ENCODE measurements at places on chromosomes 1 and 21.

DNA sequence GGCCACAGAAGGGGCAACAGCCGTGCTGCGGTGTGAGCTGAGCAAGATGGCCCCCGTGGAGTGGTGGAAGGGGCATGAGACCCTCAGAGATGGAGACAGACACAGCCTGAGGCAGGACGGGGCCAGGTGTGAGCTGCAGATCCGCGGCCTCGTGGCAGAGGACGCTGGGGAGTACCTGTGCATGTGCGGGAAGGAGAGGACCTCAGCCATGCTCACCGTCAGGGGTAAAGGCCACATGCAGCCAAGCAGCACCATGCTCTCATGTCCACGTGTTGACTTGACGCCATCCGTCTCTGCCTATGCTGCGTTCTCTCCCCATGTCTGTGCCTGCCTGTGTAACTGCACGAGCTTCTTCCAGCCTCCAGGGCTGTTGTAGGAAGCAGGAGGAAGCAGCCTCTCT, 85.5 kb downstream of the OBSCN start:
- DNase-seq, result no peak

- no peak for DNase-seq
Measured at GRCh38 chr1:176989023-176989422, 175.5 kb downstream of the ASTN1 start.

DNA sequence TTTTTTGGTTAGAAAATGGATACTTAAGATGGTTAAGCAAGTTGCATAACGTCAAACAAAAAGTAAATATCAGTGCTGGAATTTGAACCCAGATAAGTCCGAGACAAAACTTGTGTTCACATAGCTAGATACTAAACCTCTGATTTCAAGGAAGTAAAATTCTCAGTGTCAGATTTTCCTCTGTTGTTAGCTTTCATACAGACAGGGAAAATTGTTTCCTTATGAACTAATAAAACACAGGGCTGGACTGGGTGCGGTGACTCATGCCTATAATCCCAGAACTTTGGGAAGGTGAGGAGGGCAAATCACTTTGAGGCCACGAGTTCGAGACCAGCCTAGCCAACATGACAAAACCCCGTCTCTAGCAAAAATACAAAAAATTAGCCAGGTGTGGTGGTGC, 51.3 kb downstream of the PCNX2 start:
- no peak for DNase-seq

DNA sequence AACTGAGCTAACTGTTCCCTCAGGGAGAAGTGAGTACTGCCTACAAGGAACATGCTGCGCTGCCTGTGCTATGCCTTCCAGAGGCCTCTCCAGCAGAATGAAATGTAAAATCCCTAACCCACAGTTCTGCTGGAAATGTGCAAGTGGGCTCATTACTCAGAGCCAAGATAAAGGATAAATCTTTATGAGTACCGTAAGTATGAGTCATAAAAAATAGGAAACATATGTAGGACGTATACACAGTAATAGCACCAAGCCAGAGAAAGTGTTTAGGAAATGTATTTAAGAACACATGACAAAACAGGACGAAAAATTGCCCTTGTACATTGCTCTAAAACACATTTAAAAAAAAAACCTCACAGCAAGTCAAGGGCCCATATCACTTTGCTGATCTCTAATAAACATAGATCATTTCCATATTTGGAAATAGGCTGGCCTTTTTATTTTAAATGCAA, 104.6 kb downstream of the TGFBR3 start:
- no peak for DNase-seq

GRCh38 chr1:7294636-7295035, 476.5 kb upstream of the VAMP3 start:
- no peak for DNase-seq

DNA sequence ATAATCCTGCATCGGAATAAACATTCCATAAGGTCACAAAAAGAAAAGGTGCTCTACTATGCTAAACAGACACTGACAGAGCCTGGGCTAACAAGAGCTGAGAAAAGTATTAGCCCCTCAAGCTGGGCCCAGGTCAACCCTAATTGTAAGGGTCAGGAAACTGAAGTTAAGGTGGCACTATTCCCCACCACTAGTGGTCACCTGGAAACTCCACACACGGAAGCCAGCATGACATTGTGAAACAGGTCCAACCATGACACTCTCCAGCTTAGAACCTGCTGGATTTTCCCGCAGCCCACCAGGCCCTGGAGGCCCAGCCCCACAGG, 1.2 kb downstream of the PTTG1IP start:
- no peak for DNase-seq

- DNase-seq, result no peak
Measured at GRCh38 chr1:164183854-164184635, 374.9 kb upstream of the PBX1 start.

DNA sequence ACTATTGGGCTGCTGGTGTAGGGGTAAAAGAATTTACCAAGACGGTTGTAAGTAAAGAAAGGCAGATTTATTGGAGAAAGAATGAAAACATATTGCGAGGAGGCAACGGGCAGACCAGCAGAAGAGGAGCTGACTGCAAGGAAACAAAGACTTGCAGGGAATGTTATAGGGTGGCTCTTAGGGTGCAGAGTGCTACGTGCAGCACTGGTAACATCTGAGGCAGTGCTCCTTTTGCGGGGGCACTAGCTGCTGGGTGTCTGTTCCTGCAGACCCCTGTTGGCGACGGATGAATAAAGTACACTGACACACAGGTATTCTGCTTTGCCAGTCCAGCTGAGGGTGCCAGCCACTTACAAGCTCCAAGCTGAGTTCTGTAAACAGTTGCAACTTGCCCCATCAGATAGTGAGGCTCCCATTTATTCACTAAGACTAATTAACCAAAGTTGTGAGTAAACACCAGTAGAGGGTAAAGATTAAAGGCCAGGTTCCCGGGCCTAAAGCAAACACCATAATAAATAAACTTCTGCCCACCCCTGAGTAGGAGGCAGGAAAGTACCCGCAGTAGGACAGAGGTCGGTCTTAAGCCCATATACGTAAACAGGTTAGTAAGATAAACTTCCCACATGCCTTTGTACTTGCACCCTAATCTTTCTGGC, 140.2 kb upstream of the KCNK1 start:
- no peak for DNase-seq

DNA sequence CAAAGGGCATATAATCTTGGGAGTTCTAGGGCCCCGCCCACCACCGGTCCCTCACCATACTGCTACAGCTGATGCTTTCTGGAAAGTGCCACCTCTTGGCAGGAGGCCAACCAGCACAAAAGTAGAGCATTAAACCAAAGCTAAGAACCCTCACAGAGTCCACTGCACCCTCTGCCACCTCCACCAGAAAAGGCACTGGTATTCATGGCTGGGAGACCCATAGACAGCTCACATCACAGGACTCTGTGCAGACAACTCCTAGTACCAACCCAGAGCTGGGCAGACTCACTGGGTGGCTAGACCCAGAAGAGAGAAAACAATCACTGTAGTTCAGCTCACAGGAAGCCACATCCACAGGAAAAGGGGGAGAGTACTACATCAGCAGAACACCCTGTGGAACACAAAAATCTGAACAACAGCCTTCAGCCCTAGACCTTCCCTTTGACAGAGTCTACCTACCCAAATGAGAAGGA, 10.8 kb downstream of the THEM4 start:
- no peak for DNase-seq

DNA sequence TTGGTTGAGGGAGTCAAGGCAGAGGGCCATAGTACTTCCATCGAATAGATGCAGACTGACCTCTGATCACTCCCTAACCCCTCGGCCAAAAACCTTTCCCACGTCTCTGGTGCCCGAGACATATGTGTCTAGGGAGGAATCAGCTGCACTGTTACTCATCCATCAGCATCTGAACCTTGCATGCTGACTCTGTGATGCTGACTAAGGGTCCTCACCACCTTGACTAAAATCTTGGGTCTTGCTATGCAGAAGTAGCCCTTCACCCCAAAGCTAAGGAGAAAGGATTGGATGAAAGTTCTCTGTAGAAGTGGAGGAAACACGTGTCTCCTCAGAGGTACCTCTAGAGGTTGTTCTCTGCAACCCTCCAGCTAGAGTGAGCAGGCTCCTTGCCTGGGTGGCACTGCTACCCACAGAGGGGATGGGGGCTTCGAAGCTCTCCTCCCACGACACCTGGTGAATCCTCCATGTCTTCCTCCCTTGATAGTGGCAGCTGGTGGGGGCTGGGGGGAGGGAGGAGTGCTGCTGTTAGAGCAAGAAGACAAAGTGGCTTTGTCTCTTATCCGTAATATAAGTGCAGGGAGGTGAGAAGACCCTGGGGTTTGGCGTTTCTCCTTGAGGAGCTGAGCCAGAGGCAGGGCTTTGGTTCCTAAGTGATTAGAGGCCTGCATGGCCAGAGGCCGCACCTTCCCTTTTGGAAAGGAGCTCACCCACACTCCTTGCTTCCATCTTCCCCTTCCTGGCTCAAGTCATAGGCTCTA, 45.1 kb downstream of the ATP2B4 start:
- no peak for DNase-seq

- DNase-seq, result no peak
Measured at GRCh38 chr1:48248356-48248755, 25.8 kb downstream of the SLC5A9 start.

DNA sequence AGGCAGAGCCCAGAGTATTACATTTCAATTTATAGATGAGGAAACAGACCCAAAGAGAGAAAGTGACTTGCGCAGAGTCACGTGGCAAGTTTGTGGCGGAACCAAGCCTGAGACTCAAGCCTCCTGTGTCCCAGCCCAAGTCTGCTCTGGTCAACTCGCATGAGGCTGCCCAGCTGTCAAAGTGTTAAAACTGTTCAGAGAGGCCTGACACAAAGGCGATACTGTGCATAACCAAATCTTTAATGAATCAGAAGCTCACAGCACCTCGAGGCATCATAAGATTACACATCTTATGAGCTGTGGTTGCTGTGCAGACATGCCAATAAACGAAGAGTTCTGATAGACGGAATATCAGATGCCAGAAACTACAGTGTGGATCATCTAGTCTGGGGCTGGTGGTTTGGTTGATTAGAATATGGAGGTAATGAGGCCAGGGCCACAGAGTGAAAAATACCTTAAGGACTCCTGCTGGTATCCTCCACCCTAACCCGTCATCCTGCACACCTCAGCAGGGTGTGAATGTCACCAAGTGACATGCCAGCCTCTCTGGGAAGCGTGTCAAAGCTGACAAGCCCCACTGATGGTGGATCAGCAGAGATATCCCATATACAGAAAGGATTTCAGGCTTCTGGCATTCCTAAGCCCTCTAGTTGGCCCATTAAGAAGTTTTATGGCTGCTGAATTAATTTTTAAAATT, 42.2 kb downstream of the TNNT2 start:
- DNase-seq, result no peak

DNA sequence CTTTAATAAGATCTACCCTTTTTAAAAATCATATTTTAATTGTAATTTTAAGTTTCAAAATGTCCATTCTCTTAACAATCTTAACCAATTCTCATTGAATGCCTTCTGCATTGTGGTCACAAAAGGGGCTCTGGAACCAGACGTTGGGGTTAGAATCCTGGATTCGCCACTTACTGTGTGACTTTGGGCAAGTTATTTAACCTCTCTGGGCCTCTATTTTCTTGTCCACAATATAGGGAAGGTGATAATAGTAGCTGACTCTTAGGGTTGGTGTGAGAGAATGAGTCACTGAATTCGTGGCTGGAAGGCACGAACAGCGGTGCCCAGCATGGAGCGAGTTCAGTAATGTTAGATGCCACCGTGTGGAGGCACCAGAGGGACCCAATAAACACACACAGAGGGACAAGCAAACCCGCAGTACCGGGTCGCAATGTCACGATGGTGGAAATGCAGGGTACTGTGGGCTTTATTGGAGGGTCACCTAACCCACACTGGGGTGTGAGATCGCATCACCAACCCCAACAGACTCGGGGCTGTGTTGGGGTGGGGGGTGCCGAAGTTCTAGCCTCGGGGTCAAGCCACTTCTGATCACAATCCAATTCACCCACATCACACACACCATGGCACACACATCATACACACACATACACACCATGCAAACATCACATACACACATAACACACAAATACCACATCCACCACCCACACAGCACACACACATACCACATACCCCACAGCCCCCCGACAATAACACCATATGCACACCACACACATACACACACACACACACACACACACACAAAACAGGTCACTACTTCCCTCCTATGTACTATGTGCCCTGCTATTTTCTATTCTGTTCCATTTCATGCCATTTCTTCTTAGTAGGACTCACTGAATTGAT, 27.0 kb upstream of the IFNAR2 start:
- DNase-seq, result no peak

- DNase-seq, result no peak
Measured at GRCh38 chr1:19084206-19084738, 125.8 kb downstream of the UBR4 start.

- DNase-seq, result no peak
Measured at GRCh38 chr1:2801535-2802291, at the start of gene TTC34. TSS of gene TTC34 (minus strand) at chr1:2801693. CDS start at chr1:2800827, 866 bp downstream.

DNA sequence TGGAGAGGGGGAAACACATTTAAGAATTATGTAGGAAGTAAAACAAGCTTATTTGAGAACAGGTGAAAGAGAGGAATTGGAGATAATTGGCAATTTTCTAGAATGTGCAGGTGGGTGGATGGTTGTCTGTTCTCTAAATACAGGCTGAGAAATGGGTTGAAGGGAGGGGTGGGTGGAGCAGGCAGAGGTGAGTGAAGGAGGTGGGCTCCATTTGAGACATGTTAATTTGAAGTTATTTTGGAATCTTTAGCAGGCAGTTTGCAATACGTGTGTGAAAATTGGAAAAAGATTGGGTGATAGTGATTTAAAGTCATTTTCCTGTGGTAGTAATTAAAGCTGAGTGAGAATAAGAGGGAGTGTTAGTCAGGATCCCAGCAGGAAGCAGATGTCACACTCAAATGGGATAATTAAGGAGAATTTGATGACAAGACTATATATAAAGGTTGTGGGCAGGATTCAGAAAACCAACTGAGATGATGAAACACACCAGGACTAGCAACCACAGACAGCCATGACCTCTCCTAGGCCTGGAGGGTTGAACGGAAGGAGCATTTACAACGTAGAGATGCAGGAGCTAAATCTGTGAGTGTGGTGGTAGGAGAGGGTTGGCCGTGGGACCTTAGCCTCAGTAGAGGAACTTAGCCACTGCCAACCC, 40.6 kb downstream of the CHRM3 start:
- no peak for DNase-seq

- DNase-seq, result no peak
Measured at GRCh38 chr1:119984771-119985170, 84.7 kb downstream of the NOTCH2 start.

DNA sequence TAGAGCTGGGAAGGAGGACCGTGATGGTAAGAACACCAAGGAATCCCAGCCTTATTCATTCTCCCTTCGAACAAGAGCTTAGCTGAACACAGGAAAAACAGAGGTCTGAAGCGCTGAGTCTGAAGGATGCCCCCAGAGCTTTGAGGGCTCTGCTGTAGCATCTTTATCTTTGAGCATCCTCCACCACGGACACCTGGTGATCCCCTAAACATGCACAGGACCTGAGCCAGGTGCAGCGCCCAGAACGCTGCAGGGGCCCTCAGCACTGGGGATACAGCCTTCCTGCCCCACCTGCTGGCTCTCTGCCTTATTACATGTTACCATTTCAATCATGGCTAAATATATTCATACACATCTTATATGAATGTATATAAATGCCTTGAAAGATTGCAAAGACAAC, 7.7 kb upstream of the GPATCH4 start:
- DNase-seq, result no peak

GRCh38 chr1:67143966-67144365, 9.2 kb upstream of the C1orf141 start:
- no peak for DNase-seq
